Fibroblast of the aortic adventitia (primary cell): ENCODE measurements at places on chromosomes 7 and 10.

DNA sequence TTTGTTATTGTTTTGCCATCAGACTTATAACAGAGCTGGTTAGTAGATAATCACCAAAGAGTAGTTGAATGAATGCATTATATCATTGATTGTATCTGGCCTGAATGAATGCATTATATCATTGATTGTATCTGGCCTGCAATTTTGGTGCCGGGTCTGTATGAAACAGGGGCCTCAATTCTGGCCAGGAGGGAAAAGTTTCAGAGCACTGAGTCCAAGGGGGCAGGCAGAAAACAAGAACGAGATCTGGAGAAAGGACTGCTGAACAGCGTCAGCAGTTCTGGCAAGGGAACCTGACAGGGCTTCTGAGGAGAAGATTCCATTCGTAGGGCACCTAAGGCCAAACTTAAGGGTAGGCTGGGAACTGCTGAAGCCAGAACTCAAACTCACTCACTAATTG lies 128.0 kb downstream of the SEMA3C start:
- DNase-seq = peak; percentile 36

DNA sequence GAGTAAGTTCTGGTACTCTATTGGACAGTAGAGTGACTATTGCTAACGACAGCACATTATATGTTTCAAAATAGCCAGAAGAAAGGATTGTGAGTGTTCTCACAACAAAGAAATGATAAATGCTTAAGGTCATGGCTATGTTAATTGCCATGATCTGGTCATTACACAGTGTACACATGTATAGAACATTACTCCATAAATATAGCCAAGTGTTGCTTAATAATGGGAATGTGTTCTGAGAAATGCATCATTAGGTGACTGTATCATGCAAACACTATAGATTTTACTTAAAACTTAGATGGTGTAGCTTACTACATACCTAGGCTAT lies 19.6 kb downstream of the EPC1 start:
- DNase-seq = no peak

DNA sequence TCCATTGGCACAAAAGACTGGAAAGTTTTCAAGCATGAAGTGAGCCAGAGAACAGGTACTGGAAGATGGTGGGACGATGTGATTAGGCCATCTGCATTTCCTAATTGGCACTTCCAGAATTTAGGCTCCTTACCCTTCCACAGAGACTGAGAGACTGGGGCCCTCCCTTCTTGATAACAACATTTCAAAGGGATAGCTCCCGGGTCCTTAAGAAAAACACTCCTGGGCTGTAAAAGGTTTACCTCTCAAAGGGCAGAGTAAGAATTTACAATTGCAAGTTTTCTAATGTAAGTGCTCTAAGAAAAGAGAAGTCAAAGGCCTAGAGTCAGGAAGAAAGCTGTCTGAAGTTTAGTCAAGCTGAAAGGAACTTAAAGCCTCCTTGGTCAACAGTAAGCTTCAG lies 559.5 kb upstream of the C7orf33 start:
- no peak for DNase-seq

GRCh38 chr10:11036424-11037011 lies 18.8 kb downstream of the CELF2 start:
- DNase-seq = peak; percentile 79

DNA sequence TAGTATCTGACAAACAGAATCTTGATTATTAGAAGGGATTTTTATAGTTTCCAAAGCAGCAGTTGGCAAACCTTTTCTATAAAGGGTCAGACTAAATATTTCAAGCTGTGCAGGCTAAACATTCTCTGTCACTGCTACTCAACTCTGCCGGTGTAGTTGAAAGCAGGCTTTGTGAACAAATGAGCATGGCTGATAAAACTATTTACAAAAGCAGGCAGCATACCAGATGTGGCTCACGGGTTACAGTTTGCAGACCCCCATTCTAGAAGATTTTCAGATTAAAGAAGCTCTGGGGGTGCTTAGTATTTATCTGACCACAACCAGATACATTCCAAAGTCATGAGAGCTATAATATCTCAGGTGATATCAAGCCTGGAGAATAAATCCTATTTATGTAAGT lies 1017.5 kb downstream of the SORCS1 start:
- no peak for DNase-seq

GRCh38 chr7:18352339-18353255 lies 143.0 kb upstream of the HDAC9 start:
- peak; percentile 89 for DNase-seq

DNA sequence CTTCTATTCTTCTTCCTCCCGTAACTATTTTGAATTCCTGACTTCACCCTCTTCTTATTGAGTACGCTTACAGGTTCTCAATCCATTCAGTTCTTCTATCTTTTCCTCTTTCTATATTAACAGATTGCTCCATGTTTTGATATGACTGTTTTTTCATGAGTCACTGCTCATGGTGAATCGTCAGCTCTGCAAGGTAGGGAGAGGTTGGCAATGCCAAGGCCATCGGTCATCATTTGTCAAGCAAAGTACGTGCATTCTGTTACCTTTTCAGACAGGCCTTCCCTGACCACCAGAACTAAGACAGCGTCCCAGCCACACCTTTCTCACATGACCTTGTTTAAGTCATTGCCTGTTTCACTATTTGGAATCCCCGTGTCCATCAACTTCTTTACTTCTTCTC lies 1001.9 kb upstream of the SORCS1 start:
- DNase-seq = no peak

- DNase-seq = peak; percentile 49
These were observed 9.8 kb downstream of the SRGN start for GRCh38 chr10:69097729-69098128.

DNA sequence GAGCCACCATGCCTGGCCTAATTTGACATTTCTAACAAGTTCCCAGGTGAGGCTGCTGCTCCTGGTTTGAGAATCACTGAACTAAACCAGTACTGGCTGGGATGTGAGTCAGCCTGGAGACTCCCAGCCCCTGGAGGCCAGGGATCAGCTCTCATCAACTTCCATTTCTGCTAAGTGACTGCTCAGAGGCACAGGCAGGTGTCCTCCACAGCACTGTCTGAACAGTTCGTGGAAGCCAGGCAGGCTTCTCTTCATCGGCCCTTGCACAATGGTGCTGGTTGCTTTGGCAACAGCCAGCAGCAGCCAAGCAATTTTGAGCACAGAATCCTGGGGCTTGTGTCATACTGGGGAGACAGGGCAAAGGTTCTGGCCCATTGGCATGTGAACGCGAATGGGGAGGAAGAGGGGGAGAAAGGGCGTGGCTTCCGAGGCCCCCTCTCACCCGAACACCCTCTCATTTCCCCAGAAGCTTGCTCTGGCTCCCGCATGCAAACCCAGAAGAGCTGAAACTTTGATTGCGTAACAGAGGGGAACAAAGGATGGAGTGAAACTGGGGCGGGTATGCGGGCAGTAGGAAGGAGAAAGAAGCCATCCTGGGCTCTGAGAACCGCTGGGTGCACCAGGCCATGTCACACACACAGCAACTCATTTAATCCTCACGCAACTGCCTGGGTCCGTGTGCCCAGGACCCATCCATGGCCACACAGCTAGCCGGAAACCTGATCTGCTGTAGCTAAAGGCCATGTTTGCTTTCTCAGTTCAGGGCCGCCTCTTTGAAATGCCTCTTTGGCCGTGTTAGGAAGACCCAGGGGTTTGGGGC lies 9.0 kb upstream of the POR start:
- DNase-seq = peak; percentile 73

- no peak for DNase-seq
These were observed 132.0 kb downstream of the NEBL start for GRCh38 chr10:20765066-20765465.

DNA sequence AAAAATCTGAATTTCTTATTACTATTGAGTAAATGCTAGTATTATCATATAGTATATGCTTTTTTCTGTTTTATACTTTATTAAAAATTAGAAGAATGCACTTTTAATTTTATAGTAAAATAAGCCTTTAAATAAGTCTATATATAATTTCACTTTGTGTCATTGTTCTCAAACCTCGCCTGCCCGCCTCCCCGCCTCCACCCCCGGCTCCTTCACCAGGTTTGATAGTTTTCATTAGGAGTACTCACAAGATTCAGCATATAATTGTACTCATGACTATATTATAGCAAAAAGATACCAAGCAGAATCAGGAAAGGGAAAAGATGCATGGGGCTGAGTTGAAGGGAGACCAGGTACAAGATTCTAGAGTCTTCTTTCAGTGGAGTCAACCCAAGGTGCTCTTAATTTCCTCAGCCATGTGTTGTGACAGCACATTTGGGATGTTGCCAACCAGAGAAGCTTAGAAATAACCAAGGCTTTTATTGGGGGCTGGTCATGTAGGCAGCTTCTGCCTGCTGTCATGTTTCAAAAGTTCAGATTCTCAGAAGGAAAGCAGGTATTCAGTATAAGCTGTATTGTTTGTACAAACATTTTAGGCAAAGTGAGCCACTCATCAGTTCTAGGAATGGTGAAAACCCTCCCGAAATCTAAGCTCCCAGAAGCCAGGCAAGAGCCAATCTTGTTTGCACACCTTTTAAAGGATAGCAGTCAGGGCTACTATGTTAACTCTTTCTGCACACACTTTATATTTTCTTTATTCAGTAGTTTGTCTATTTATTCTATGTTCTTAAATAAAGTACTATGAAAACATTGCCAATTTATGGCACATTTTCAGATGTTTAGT lies 12.3 kb downstream of the NHLRC2 start:
- no peak for DNase-seq

- DNase-seq = peak; percentile 52
These were observed 1.8 kb upstream of the ZNF503 start for GRCh38 chr10:75403144-75403938.

- DNase-seq = no peak
These were observed 135.0 kb upstream of the PDLIM1 start for GRCh38 chr10:95425592-95426465.

DNA sequence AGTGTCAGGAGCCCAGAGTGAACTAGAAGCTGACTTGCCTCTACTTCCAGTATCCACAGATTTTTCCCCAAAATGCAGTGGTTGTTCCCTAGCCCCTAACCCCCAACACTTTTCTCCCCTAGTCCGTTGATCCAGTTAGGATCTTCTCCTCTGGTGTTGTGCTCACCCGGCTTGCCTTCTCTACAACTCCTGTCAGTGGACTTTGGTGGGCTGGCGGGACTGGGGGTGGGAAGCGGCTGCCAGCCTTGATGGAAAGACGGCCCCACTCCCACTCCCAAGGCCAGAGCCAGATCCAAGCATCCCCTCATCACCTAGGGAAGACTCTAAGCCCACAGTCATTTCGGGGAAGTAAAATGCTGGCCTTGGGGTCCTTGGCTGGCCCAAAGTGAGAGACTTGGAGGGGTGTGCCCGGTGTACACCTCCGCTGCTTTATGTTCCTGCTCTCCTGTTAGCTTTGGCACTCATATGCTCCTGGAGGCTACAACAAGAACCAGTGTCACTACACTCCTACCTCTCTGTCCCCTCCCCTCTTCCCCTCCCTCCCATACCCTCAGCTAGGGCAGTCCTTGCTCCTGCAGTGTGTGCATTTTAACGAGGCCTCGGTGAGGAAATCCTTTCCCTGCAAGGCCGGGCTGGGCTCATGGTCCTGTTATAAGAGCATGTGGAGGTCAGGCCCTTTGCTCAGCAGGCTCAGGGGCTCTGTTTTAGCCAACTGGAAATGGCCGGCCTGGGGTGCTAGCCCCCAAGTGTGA lies 930 bp upstream of the HOXA10 start:
- no peak for DNase-seq

- no peak for DNase-seq
These were observed 165.2 kb downstream of the CALCR start for GRCh38 chr7:93409324-93409723.

- peak; percentile 77 for DNase-seq
These were observed 83.7 kb downstream of the ZMIZ1 start for GRCh38 chr10:79152423-79152817.

GRCh38 chr10:75400771-75401568 lies 594 bp downstream of the ZNF503 start:
- peak; percentile 43 for DNase-seq

DNA sequence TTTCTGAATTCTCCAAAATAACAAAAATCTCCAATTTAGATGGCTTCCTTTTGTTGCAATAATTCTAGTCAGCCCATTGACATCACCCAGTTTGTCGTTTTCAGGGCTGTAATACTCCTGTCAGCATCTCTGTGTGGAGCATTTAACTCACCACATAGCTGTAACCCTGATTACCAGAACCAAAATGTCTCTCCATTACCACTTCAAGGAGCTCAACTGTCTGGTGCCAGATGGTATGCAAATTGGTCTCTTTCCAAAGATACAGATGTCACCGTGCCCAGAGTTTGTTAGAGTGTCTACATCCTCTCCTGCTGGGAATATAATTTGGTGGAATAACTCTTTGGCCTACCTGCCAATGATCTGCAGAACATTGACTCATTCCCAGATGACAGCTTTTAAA lies 350.3 kb upstream of the POT1 start:
- no peak for DNase-seq

- no peak for DNase-seq
These were observed 25.6 kb upstream of the SH2D4B start for GRCh38 chr10:80512031-80512526.

DNA sequence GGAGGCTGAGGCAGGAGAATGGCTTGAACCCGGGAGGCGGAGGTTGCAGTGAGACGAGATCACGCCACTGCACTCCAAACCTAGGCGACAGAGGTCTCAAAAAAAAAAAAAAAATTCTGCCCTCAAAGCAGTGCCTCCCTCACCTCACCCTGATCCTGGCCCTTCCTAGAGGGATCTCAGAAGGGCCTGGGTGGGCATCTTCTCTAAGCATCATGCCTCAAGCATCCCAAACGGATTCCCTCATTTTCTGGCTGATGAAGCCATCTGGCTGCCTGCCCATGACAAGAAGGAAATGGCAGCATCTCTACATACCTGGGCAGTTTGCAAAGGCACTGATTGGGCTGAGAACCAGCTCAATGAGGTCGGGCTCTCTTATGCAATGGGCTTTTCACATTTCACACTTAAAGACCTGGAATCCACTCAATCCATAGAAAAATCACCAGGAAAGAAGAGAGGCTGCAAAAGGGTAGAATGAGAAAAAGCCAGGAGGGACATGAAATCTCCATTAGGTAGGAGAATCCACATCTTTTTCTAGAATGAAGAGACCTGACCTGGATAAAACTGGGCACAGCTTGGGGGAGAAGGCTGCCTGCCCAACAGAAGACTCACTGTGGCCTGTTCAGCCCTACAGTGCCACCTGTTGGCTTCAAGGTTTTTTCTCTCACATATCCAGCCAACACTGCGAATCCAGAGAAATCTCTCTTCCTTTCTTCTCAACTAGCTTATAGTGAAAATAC lies 48.1 kb downstream of the PDLIM1 start:
- peak; percentile 75 for DNase-seq

DNA sequence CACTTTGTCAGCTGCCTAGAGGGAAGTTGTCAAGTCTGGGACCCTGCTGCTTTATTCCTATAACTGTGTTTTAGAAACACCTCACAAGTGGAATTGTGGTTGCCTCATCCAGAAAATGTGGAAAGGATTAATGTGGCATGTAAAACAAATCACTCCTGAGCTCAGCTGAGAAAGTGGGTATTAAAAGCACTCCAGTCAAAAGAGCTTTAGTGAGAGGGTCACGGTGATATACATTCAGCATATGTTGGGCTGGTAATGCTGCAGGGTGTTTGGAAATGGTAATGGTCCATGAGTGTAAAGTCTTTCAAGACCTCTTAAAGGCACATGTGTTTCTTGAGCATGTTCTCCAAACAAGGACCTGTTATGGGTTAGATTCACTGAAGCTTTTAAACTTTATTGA lies 318.2 kb upstream of the MEOX2 start:
- DNase-seq = no peak

- no peak for DNase-seq
These were observed 698.6 kb downstream of the CCSER2 start for GRCh38 chr10:85026878-85027467.
